ENCODE measurements at places on chromosomes 7 and 10.

DNA sequence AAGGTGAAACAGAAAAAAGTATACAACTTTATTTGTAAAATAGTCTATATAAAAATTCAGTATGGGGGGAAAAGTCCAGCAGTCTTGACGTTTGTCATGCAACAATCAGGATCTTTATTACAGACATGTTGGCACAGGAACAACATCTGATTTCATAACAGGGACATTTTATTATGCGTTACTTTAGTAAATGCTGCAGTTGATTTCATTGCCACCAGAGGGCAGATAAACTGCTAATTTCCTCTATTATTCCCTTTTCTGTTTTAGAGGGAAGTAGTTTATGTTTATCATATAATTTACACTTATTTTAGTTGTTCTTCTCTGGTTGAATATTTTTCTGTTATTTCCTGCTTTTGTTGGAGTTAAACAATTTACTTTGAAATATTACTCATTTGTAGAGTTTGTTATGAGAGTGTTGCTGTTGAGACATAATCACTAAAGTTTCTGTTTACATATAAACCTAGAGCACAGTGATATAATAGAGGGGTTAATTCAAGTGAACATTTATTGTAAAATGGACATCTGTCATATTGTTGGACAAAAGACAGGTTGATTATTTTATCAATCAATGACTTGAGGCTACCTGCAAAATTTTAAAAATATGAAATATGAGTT is 3.3 kb downstream of the PLXDC2 start:
- no peak for DNase-seq

DNA sequence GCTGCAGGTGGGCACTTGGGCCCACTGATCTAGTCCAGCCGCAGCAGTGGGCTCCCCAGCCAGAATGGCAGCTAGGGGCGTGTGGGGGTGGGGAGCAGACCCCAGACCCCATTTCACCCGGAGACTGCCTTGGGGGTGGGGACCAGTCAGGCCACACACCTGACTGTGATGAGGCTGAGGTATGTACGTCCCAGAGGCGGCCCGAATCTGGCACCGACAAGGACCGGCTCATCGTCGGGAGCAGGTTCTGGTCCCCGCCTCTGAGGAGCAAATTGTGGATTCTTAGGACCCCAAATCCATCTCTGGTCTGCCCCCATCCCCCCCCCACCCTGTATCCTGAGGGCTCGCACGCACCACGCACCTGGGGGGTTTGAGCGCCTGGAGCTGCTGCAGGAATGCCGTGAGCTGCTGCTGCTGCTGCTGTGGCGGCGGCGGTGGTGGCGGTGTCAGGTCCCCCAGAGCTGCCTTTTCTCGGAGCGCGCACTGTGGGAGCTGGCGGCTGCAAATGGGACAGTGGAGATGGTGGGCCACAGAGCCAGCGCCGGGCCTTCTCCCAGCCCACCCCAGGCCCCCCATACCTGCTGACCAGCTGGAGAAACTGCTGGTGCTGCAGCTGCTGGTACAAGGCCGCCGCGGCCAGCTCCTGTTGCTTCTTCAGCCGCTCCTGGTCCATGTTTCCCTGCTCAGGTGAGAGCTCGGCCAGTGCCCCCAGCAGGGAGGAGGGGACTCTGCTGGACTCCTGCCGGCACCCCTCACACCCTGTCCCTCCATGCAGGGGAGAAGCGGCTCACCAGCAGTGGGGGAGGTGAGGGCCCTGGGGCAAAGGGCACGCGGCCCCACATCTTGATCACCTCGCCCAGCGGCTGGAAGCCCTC is 10.2 kb downstream of the GIGYF1 start:
- no peak for DNase-seq

- DNase-seq, result no peak
These were observed 18.5 kb downstream of the PRKCQ start for GRCh38 chr10:6561552-6561951.

DNA sequence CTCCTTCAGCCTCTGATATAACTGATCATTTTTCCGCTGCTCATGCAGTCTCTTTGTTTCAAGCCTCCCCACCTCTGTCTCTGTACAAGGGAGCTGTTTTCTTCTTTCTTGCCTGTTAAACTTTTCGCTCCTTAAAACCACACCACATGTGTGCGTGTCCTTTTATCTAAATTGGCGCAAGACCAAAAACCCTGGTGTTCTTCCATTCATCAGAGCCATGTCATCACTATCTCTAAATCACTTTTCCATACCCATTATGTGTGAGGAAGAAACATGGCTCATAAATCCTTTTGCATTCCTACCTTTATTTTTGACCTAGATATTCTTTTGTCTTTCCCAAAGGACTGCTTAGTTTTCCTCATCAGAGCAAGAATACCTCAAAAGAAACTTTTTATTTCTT is 239.0 kb upstream of the IMMP2L start:
- DNase-seq, result no peak

DNA sequence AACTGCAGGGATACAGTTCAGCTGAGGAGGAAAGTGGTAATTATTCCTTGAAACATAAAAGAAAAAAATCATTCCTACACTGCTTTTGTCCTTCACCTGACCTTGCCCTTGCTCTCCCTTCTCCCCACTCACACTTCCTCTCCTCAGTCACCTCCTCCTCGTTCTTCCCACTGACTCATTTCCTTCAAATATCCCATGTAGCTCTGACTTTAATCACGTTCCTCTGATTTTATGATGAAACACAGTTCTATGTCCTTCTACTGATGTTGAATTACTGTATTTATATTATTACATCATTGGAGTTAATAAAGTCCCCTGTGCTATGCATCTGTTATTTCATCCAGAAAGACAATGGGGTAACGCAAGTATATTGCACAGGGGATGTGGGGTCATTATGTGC is 575.6 kb downstream of the POM121L12 start:
- no peak for DNase-seq

DNA sequence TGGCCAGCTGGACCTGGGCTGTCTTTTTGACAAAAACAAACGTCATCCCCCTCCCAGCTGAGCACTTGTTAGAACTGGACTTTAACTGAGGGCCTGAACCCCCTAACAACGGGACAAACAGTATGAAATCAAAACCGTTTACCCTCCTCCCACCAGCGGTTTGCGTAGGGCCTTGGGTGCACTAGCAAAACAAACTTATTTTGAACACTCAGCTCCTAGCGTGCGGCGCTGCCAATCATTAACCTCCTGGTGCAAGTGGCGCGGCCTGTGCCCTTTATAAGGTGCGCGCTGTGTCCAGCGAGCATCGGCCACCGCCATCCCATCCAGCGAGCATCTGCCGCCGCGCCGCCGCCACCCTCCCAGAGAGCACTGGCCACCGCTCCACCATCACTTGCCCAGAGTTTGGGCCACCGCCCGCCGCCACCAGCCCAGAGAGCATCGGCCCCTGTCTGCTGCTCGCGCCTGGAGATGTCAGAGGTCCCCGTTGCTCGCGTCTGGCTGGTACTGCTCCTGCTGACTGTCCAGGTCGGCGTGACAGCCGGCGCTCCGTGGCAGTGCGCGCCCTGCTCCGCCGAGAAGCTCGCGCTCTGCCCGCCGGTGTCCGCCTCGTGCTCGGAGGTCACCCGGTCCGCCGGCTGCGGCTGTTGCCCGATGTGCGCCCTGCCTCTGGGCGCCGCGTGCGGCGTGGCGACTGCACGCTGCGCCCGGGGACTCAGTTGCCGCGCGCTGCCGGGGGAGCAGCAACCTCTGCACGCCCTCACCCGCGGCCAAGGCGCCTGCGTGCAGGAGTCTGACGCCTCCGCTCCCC is at the start of gene IGFBP1:
Gene IGFBP1 (plus strand): TSS at position 304 of the 808 bp plus-strand sequence. CDS start 165 bp downstream, at position 469.
- no peak for DNase-seq

DNA sequence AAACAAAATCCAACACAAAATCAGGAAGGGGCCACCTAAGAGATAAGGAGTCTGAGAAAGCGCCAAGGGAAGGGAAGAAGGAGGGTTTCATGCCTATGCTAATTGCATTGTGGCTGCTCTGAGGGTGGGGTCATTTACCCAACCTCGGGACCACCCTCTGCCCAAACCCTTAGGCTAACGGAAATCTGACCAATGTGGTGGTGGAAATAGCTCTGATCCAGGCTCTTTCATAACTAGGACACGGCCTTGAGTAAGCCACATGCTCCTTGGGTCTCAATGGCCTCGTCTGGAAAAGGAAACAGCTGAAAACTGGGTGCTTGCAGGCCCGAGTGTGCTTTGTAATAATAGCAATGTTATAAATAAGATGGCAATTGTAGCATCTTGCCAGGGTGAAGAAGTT is 14.9 kb upstream of the SRGN start:
- no peak for DNase-seq

- no peak for DNase-seq
These were observed 16.6 kb upstream of the AFAP1L2 start for GRCh38 chr10:114420811-114421485.

- DNase-seq, result no peak
These were observed 468 bp upstream of the IRF5 start for GRCh38 chr7:128937271-128937646.

GRCh38 chr7:76054123-76055120 is 6.5 kb downstream of the MDH2 start:
- no peak for DNase-seq

- no peak for DNase-seq
These were observed 12.5 kb downstream of the GDI2 start for GRCh38 chr10:5800782-5801181.

GRCh38 chr10:101043363-101043707 is 12.3 kb downstream of the SFXN3 start:
- no peak for DNase-seq

DNA sequence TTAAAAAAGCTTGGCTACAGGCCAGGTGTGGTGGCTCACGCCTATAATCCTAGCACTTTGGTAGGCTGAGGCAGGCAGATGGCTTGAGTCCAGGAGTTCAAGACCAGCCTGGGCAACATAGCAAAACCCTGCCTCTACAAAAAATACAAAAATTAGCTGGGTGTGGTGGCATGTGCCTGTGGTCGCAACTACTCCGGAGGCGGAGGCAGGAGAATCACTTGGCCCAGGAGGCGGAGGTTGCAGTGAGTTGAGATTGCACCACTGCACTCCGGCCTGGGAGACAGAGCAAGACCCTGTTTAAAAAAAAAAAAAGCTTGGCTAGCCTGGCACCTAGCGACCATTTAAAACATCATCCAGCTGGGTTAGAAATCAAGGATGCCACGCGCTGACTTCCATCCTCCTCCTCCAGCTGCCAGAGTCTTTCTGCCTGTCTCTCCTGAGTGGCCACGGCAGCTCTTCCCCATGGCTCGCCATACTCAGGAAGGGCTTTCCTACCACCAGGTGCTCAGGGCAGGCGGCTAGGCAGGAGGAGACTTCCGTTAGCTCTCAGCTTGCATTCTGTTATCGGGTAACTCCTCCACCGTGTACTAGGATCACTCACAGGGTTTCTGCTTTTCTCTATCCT is 45.0 kb downstream of the DENND2A start:
- no peak for DNase-seq

DNA sequence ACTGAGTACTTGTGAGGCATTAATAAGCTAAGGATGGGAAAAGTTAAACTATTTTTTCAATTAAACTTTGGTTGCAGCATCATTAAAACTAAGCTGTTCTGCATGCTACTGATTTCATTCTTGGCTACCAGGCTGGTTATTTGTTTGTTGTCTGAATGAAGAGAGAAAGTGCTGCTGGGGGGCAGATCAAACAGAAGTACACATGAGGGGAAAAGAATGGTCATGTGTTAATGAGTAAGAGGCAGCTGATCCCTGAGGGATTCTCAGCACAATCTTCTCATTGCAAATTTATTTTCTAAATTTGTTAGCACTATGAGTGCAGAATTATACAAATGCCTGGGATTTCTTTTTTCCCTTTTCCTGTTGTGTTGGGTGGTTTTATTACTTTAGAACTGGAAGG is 213.2 kb upstream of the HPS1 start:
- no peak for DNase-seq

DNA sequence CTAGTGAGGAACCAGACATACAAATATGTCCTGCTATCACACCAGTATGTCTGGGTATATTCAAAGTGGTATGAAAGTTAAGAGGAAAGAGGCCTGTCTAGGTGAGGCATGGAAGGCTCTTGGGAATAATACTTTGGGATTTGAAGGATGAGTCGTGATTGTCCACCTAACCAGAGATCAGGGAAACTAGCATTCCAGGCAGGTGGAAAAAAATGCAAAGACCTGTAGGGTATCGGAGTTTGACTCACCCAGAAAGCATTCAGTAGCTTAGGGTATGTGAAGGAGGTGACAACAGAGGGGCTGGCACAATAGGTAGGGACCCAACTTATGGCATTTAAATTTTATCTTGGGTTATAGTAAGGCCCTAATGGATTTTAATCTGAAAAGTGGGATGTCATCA is 950 bp upstream of the GCC1 start:
- no peak for DNase-seq

- peak; percentile 23 for DNase-seq
These were observed 29.0 kb downstream of the AGAP3 start for GRCh38 chr7:151115121-151115835.

- no peak for DNase-seq
These were observed 146.6 kb downstream of the BMS1 start for GRCh38 chr10:42929236-42929635.

DNA sequence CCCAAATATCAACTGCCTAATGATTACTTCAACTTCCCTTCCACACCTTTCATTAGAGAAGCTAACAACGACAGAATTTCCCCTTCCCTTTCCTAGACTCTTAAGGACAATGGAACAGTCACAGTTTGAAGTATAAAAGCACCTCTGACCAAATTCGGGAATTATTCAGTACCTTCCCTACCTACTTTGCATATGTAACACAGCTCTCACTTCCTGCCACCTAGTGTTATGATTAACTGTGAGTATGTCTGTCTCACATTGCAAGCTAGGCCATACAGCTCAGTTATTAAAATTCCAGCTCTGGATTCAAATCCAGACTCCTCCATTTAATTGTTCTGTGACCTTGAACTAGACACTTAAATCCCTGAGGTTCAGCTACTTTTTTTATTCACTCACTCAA is 44.8 kb upstream of the HPSE2 start:
- no peak for DNase-seq

GRCh38 chr10:124388476-124388822 is 30.3 kb downstream of the OAT start:
- DNase-seq, result no peak

DNA sequence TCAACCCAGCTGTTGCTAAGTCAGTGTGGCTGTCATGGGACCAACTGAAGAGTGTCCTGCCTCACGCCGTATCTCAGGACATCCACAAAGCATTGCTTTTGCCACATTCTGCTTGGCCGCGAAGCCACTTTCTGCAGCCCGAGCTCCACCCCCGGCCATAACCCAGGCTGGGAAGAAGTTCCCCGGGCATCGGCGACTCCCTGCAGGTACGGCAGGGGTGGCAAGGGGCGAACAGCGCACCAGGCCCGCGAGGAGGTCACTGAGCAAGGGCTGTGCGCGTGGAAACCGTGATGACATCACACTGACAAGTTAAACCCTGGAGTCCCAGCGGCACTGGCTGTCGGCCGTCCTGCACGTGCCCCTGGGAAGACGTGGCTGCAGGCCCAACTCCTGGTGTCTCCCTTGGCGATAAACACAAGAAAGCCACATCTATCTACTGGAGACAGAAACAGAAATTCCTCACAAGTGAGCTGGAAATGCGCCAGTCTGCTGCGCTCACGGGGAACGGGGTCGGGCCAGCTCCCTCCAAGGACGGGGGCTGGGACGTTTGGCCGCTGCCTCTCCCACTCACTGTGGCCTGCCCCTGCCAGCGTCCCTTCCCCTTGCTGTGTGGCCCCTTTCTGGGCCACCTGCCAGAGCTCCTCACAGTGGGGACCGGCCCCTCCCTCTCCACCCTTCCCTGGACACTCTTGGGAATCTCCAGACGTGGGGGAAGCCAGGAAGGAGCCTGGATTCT is 326.3 kb downstream of the DNAJB6 start:
- DNase-seq, result no peak

- DNase-seq, result no peak
These were observed 35.6 kb downstream of the CDH23 start for GRCh38 chr10:71432101-71432905.

GRCh38 chr7:156897673-156898072 is 4.7 kb upstream of the LMBR1 start:
- DNase-seq, result no peak

Data from stimulated activated CD8-positive, alpha-beta memory T cell treated with anti-CD3 and anti-CD28 coated beads, Interleukin-2, amount 100 ng/mL, for 48 hours (primary cell).